ENCODE measurements at places on chromosomes 16 and 17.

GRCh38 chr16:12120217-12120981, 143.9 kb downstream of the SNX29 start:
- no peak for DNase-seq

GRCh38 chr16:10168258-10168657, 14.0 kb downstream of the GRIN2A start:
- DNase-seq: no peak

DNA sequence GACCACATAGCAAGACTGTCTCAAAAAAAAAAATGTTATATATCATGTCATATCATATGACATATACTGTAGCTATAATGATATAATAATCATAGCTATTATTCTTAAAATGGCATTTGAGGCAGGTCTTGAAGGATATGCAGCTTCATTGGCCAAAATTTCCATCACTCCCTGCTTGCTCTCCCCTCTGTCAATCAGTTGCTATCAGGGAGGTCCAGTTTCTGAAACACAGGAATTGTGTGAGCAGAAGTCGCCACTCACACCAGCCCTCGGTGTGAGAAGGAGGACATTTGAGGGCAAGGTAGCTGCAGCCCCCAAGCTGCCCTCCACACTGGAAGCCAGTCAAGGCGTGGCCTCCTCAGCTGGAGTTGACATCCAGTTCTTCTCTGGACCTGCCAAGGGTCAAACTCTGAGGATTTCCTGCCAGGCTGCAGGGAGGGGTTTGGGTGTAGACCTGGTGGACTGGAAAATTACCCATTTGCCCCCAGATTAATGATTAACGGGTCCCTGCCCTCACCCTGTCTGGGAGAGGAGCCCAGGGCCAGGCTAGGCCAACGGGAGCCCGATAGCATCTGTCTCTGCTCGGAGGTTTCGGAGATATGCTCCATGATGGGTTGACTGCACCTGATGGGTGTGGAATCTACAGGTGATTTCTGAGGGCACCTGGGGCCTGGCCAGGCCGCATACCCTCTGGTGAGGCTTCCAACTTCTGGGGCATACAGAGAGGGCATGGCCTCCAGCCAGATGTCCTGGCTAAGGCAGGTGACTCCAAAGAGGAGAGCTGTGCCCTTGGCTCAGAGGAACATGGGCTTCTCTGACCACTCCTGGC, 18.8 kb downstream of the WNT9B start:
- DNase-seq: no peak

GRCh38 chr16:10828851-10829366, 10.3 kb upstream of the TVP23A start:
- DNase-seq: no peak

DNA sequence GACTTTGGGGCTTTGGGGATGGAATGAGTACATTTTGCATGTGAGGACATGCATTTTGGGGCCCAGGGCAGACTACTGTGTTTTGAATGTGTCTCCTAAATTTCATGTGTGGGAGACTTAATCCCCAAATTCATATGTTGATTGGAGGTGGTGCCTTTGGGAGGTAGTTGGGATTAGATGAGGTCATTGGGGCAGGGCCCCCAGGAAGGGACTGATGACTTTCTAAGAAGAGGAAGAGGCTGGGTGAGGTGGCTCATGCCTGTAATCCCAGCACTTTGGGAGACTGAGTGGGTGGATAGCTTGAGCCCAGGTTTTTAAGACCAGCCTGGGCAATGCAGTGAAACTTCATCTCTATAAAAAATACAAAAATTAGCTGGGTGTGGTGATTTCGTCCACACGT, 42.8 kb upstream of the RAI1 start:
- DNase-seq: no peak

- DNase-seq: no peak
Measured at GRCh38 chr16:54244061-54244886, 42.3 kb downstream of the IRX3 start.

- DNase-seq: no peak
Measured at GRCh38 chr16:89693931-89694783, 7.3 kb downstream of the SPATA2L start.

All from stimulated activated CD4-positive, alpha-beta T cell treated with anti-CD3 and anti-CD28 coated beads, Interleukin-12 subunit alpha, Interleukin-12 subunit beta, amount 100 ng/mL, for 24 hours (primary cell).